ENCODE measurements at places on chromosomes 16 and 17.

DNA sequence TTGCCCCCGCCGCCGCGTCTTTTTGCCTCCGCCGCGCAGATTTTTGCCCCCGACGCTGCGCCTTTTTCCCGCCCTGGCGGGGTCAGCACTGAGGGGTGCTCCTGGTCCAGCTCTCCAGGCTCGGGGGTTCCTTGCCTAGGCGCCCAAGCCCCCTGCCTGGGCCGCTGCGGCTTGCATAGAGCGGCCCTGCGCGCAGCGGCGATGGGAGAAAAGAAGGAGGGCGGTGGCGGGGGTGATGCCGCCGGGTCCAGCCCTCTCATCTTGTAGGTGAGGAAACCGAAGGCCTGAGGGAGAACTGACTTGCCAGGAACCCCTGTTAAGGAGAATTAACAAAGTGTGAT, 330.8 kb upstream of the WSB1 start:
- no peak for DNase-seq

DNA sequence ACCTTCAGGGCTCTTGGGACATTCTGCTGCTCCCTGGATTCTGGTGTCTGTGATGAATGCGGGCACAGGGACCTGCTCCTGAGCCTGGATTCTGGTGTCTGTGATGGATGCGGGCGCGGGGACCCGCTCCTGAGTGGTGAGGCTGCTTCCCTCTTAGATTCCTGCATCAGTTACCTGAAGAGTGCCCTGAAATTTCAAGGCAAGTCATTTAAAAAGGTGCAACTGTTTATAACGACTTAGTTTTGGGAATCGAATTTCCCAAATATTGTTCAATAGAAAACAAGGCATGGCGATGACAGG, 7.0 kb downstream of the TMEM204 start:
- no peak for DNase-seq

- DNase-seq, result no peak
Measured at GRCh38 chr16:4548124-4548523, 8.0 kb upstream of the C16orf96 start.

DNA sequence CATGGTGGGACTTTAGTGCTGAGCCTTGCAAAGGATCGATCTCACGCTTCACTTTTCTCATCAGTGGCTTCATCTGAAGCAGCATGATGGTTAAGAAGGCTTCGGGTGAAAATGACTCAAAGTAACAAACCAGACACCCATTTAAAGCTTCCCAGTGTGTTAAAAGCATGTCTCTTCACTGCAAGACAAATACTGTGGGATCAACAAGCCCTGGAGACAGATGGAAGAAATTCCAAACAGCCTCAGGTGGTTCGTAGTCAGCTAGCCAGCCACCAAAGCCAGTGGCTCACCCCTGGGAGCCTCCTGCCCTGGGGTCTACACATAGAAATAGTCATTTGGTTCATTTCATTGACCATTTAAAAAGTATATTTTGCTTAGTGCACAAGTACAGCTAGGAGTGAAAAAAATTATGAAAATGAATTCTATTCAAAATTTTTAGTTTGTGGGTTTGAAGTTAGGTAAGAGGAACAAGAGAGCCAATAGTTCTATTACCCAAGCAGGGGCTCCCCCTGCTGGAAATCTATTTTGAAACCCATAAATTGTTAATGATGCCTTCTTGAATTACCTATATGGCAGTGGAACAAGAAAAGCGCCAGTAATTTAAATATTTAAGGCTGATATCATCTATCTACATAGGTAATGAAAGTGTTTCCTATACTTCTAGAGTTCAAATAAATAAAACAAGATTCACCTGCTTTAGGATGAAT, 51.6 kb downstream of the PMP22 start:
- DNase-seq, result no peak

DNA sequence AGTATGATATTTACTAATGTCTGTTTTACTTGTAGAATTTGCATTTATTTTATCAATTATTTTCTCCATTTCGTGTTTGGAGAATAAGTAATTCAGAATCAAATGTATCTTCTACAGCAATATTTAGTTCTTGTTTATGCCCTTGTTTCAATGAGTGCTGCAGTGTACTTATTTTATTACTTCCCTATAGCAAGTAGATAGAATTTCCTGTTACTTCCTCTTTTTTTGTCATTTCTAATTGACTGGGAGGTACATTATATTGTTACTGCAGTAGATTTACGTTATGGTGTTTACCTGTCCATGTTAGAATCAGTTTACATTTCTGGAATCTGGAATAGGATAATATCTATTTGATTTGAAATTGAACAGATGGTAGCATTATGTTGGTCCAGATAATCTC, 71.2 kb downstream of the OMG start:
- DNase-seq, result no peak

DNA sequence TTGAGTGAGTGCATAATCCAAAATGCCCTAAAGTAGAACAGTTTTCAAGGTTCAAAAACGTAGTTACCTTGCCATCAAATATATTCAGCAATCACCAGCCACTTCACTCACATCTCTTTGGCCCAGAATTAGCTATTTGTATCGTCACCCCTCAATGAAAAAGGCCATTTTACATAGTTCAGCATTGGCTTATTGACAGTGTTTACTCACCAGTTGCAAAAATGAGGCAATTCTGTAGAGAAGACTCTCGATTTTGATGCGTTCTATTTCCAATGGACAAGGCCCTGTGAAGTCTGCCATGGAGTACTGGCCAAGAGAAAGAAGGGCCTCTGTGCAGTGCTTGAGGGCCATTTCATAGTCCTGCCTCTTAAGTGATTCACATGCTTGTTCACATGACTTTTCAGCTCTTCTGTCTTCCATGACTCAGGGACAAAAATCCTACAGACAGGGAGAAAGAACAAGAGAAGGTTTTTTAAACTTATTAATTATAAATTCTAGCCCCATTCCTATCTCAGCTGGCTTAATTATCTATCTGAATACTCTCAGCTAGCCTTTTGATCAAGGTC, 26.5 kb downstream of the HELZ start:
- DNase-seq, result no peak

- DNase-seq, result no peak
Measured at GRCh38 chr16:27625050-27625697, 75.2 kb downstream of the KATNIP start.

- DNase-seq, result no peak
Measured at GRCh38 chr17:76123749-76124581, 17.1 kb downstream of the FOXJ1 start.

GRCh38 chr17:14760212-14760611, 459.3 kb downstream of the HS3ST3B1 start:
- no peak for DNase-seq

- DNase-seq, result no peak
Measured at GRCh38 chr16:16933861-16934260, 536.9 kb downstream of the XYLT1 start.

DNA sequence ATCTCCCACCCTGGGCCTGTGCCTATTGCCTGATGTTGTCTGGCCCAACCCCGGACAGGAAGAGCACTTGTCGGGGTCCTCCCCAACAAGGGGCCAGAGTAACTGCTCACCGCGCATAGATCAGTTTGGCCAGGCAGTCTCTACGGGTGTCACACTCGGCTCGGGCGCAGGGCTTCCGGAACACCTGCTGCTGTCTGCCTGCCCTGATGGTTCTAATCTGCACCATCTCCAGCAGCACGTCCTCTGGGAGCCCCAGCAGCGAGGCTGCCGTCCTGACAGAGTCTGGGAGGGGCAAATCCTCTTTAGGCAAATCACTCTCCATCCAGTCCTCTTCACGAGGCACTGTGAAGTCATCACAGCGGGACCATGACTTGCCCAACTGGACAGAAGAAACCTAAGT, 24.0 kb downstream of the MYO19 start:
- DNase-seq, result no peak

DNA sequence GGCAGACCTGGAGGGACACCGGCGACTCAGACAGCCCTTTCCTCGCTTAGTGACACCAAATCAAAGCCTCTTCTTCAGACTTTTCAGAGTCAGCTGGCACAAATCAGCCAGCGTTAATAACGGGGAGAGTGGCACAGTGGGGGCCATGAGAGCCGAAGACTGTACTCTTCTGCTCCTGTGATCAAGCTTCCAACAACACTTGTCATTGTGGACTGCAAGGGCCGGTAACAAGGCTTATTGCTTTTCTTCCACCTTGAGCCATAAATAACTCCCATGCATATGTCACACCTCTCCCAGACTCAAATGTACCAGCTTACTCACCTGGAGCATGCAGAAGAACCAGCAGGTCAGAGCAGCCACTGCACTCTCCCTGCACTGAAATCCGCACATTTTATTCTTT, 12.8 kb downstream of the FLCN start:
- DNase-seq, result no peak

DNA sequence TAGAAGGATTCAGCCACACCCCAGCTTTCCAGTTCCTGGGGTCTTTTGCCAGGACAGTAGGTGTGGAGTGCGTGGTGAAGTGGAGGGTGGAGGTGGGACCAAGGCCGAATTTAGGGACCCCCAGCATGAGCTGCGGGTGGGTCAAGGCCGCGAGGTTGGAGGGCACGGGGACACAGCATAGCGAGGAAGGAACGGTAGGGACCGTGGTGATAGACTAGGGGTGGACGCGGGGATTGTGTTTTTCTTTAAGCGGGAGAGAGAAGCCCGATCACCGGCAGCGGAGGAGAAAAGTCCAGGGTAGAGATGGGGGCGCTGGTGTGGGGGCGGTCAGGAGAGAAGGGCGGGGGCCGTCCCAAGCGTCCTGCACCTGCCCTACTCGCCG, 261 bp upstream of the B4GALNT2 start:
- DNase-seq, result no peak

DNA sequence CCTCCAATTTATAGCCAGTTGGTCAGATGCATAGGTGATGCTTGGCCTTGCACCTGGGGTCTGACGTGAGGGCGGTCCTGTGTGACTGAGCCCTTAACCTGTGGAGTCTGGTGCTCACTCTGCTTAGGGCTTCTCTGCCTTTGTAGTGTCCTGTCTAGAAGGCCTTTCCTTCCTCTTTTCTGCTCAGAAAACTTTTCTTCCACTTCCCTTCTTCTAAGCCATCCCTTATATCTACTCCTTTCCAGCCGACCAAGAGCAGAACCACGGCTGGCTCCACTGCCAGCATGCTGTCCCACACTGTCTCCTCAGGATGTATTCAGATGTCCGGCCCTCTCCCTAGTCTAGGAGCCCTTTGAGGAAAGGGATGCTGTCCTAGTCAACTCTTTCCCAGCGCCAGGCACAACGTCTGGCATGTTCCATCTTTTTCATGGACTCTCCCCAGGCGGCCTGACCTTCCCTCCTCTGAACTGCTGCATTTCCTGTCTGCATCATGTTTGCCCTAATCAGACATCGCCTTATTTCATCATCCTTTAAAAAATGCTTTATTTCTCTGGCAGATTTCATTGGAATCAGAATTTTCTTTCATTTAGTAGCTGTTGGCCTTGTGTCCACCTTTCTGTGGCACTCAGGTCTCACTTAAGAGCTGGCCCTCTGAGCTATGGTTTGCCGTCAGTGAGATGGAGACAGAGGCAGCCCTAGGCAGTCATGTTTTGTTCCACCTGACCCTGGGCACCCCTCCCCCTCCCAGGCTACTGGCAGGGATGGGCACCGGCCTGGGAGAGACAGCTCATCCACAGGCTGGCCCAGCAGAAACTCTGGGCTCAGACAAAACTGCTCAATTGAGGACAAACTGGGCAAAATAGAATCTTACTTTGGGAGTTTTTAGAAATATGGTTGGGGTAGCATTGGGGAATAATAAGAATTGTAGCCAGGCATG, 15.5 kb upstream of the BRCA1 start:
- DNase-seq, result no peak

DNA sequence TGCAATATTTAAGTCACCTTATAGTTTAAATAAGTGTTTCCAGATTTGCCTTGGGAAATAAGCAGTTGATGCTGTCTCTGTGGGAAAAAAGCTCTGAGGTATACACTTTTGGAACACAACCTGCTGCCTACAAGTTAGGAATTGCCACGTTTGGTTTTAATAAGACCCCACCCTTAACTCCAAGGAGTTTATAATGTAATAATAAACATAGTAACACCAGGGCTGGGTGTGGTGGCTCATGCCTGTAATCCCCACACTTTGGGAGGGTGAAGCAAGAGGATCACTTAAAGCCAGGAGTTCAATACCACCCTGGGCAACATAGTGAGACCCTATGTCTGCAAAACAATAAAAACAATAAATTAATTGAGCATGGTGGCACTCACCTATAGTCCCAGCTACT, 15.9 kb upstream of the SMG1 start:
- DNase-seq, result no peak

- DNase-seq, result no peak
Measured at GRCh38 chr16:50204453-50205108, 51.5 kb downstream of the TENT4B start.

DNA sequence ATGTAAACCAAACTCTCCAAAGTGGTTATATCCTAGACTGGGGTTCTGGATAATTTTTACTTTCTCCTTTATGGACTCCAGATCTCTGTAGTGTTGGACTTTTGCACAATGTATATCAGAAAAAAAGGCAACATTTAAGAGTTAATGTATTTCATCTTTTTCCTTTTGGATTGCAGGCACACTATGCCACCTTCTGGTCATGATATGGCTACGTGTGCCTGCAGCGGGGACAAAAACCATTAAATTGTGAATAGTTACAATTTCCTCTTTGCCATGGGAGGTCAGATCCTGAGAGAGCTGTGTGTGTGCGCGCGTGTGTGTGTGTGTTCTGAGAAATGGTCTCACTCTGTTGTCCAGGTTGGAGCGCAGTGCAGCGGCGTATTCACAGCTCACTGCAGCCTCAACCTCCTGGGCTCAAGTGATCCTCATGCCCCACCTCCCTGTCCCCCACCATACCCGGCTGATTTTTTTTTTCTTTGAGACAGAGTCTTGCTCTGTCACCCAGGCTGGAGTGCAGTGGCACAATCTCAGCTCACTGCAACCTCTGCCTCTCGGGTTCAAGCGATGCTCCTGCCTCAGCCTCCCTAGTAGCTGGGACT, 4.3 kb upstream of the SGF29 start:
- DNase-seq, result no peak

DNA sequence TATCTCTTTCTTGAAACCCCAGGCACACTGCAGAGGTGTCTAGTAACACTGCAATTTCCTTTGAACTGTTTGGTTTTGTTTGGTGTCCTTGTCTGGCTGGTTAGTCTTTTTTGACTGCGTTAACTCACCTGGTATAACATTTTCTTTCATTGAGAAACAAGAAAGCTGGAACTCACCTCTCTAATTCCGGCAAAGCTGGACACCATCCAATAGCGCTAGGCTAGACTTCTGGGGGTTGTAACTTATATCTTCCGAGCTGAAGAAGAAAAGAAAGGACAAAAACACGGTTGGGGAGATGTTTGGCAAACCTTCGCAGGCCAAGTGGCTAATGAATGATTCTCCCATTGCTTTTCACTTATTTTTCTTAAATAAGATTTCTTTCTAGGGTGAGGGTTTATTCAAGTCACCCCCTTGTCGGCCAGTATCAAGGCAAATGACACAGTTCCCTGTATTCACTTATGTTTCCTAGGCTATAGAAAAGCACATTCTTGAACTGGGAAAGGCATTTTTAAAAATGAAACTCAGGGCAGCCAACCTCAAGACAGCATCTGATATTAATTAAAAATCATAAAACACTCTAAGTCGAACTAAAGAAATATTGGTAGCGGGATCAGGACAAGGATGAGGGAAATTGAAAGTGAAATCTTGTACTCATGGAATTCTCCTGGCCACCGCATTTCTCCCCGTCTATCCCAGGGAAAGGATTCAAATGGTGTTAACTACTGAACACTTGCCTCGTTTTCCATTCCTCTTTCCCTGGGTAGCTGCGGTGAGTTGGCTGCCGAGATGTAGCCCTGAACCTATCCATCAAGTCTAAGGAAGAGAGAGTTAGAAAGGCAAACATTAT, 95.9 kb upstream of the ZFHX3 start:
- no peak for DNase-seq

- DNase-seq, result peak; percentile 56
Measured at GRCh38 chr17:44221084-44221861, 1.8 kb upstream of the UBTF start.

- DNase-seq, result no peak
Measured at GRCh38 chr17:76432004-76432403, 20.9 kb downstream of the UBE2O start.

Measured in naive thymus-derived CD8-positive, alpha-beta T cell (primary cell).